Kidney (tissue), 22 donors: ENCODE measurements at places on chromosomes 11 and 22.

DNA sequence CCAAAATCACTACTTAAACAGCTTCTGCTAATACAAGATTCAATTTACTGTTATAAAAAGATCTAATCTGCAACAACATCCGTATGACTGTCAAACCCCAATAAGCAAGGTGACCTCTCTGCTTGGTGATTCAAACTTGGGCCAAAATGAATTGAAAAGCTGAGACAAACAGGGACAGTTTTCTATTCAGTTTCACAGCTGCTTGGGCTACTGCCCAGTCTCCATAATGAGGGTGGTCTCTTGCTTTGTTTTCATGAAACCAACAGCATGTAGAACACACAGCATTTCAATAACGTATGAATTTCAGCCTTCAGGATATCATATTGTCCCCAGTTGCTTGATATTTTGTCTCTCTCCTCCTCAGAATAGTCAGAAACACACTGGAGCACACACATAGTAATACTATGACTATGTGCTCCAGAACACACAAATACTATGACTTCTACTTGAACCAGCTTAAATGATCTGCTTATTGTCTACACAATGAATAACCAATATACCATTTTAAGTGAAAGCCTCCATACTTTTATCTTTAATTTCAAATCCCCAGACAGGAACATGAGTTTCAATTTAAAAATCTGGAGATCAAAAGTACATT is 285.0 kb downstream of the TTC28 start:
- DNase-seq = no peak

DNA sequence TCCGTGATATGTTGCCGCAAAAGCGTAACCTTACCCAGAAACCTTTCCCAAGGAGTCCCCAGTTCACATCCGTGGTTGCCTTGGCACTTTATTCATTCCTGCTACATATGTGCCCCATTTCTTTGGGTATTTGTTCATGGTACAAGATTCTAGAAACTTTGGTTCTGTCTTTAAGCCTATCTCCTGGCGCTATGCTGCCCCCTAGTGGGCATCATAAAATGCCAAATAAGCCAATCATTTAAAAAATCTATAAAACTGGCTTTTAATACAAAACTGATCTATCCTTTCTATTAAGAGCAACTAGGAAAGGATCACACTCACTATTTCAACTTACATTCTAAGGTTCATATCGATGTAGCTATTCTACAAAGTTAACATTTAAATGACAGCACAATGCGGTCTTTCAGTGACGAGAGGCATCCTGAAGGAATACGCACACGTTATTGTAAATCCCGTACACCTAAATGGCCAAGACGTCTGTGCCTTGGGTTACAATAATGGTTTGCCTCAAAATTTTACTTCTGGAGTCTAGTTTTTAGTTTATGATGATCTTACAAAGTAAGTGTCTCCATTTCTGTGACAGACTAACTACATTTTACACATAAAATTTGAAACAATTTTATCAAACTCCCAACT is 16.2 kb downstream of the PIWIL3 start:
- DNase-seq = peak; percentile 60

DNA sequence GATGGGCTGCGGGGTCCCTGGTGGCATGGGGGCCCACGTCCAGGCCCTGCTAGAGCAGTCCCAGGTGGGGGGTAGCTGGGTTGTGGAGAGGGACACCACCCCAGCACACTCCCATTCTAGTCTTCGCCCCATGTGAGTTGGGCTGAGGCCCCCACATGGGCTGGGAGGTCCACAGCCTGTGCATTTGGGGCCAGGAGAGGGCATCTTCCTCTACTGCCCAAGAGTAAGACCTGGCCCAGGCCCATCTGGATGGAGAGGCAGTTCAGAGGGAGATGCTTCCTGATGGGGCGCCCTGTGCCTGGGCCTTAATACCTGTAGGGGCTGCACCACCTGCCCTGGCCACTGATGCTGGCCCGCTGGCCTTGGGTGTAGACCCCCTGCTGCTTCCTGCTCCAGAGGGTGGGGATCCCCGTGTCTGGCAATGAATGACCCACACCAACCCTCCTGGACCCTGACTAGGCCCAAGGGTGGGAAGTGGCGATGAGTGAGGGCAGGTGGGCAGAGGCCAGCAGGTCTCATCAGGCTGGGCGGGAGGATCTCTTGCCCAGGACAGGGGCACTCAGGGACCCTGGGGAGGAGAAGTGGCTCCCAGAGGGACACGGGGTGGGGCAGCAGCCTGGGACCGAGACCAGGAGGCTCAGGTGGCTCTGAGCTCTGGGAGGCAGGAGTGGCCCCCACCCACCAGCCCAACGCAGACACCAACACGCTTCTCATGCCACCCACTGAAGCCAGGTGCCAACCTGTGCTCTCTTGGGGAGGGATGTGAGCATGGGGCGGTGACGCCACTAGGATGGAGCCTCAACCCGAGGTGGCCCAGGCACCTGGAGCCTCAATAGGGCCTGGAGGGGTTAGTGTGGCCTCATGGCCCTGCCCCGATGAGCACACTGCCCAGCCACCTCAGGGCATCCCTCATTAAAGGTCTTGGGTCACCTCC is 17.4 kb upstream of the GNB1L start:
- peak; percentile 40 for DNase-seq

DNA sequence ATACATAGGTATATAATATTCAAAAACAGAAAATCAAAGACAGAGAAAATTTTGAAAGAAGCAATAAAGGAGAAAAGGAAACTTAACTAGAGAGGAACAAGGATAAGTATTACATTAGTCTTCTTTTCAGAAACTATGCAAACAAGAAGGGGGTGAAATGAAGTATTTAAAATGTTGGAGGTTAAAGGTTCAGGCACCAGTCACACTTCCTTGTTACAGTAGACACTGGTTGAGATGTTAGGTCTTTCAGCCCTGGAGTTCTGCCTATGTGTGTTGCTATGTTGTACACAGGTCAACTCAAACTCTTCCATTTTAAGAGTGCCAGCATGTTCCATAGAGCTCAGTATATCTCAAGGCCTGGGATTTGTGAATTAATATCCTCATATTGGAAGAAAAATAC is 6.0 kb upstream of the MS4A4A start:
- no peak for DNase-seq

DNA sequence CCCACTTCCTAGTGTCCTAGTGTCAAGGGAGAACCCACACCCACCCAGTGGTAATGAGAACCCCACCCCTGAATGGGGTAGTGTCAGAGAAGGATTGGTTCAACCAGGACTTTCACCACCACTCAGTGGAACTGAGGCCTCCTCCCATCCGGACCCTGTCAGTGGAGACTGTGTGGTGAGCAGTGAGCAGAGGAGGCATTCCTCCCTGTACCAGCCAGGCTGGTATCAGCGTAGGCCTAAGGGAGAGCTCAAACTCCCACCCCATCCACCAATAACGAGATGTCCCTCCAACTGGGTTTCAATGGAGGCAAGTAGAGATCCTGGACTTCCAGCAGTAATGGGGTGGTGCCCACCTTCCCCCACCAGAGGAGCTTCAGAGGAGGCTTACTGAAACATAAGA is 1171.4 kb downstream of the TBC1D22A start:
- no peak for DNase-seq

DNA sequence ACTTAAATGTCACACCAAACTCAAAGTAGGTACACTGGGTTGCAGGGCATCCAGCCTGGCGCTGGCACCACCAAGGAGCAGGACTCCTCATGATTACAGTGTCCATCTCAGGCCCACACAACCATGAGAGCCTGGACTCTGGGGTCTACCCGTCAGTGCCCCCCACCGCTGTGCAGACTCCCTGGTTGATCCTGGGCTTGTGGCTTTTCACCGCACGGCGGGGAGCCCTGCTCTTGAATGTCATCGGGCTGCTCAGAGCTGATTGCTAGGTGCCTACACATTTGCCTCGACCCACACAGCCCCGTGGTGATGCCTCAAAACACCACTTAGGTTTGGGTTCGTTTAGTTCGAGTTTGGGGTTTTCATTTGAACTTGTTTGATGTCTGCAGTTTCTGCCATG is 63.0 kb downstream of the WNT11 start:
- DNase-seq = no peak

GRCh38 chr11:88431675-88432341 is 94.3 kb upstream of the CTSC start:
- no peak for DNase-seq
